Hematopoietic multipotent progenitor cell treated with erythropoietin and hydrocortisone succinate and interleukin-3 and kit ligand, for 15 days (in vitro differentiated cells): ENCODE measurements at places on chromosomes 11 and 22.

DNA sequence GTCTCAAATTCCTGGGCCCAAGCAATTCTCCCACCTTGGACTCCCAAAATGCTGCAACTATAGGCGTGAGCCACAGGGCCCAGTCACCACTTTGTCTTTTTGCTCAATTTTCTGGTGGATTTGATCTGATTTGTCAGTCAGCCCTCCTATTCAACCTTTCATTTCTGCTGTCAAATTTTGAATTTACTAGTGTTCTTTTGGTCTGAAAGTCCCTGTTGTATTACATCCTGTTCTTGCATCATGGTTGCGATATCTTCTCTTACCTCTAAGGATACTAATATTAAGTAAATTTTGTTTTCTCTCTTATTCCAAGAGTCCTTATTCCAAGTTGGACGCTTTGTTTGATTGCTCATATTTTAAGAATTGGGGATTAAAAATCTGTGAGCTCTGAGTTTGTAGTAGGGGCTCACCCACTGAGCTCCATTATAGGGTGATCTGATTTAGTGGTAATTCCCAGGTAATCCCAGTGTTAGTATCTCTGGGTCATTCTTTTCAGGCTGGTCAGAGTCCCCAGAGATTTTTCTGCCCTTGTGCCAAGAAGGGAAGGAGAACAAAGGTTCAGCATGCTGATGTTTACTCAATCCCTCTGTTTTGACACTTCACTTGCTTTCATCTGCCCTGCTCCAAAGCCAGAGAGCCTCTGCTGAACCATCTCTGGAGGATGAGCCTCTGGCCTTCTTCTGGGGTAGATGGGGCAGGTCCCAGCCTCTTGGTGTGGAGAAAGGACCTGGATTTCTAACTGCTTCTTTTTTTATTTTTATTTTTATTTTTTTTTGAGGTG is 10.0 kb downstream of the UPB1 start:
- no peak for DNase-seq

GRCh38 chr22:37197451-37198257 is 9.6 kb upstream of the C1QTNF6 start:
- DNase-seq, result no peak

- DNase-seq, result no peak
Observed at GRCh38 chr22:47457021-47457420, 694.6 kb downstream of the TBC1D22A start.

GRCh38 chr11:19467904-19468303 is 227.2 kb upstream of the E2F8 start:
- no peak for DNase-seq

DNA sequence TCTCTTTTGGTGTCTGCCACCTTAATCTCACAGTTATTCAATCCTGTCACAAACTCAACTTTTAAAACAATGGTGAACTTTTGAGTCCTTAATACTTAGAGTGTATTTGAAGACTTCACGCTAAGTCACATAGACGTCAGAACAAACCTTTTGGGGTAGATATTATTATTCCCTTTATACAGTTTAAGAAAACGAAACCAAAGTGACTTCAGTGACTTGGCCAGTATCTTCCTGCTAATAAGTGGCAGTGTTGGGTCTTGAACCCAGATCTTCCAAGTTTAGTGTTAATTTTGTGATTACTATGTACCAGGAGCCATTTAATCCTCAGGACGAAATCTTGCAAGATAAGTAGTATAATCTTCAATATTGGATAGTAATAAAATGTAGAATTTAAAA is 691 bp downstream of the CEP295 start:
- DNase-seq, result peak; percentile 45

- no peak for DNase-seq
Observed at GRCh38 chr22:26462641-26463040, 20.9 kb downstream of the HPS4 start.

DNA sequence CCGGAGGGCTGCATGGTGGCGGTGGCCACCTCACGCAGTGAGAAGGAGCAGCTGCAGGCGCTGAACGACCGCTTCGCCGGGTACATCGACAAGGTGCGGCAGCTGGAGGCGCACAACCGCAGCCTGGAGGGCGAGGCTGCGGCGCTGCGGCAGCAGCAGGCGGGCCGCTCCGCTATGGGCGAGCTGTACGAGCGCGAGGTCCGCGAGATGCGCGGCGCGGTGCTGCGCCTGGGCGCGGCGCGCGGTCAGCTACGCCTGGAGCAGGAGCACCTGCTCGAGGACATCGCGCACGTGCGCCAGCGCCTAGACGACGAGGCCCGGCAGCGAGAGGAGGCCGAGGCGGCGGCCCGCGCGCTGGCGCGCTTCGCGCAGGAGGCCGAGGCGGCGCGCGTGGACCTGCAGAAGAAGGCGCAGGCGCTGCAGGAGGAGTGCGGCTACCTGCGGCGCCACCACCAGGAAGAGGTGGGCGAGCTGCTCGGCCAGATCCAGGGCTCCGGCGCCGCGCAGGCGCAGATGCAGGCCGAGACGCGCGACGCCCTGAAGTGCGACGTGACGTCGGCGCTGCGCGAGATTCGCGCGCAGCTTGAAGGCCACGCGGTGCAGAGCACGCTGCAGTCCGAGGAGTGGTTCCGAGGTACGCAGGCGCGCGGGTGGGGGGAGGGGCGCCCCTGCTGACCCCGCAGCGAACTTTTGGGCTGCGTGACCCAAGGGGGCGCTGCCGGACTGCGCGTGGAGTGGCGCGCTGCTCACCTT is 670 bp downstream of the NEFH start:
- DNase-seq, result no peak

DNA sequence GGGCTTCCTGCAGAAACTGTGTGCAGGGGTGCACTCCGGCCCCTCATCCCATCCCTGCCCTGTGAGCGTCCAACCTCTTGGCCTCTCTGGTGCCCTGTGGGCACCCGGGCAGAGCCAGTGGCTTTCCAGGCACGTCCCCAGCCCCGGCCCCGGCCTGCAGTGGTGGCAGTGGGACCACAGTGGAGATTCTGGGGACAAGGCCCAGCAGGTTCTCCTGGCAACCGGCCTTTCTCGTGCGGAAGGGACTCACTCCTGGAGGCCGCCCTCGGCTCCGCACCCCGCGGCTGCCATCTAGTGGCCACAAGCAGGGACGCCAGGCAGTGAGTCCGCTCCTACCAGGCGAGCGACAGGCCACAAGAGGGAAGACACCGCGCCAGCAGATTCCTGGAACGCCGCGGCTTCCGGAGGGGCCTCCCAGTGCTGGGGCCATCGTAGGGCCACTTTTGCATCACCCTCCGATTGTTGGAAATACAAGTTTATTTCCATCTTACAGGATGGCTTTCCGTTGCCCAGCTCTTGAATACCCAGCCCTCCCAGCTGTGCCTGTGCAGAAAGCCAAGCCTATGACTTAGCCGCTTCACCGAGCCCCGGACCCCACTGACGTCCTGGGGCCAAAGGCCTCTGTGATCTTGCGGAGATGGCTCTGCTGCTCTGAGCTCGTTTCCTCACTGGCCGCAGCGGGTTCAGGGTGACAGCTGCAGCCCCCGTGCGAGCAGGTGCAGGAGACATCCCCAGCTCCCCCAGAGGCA is 357.3 kb downstream of the CTTN start:
- DNase-seq, result peak; percentile 66

GRCh38 chr11:96086111-96086510 is 162.2 kb upstream of the MTMR2 start:
- no peak for DNase-seq

- no peak for DNase-seq
Observed at GRCh38 chr11:92329646-92330045, 105.0 kb downstream of the FAT3 start.

DNA sequence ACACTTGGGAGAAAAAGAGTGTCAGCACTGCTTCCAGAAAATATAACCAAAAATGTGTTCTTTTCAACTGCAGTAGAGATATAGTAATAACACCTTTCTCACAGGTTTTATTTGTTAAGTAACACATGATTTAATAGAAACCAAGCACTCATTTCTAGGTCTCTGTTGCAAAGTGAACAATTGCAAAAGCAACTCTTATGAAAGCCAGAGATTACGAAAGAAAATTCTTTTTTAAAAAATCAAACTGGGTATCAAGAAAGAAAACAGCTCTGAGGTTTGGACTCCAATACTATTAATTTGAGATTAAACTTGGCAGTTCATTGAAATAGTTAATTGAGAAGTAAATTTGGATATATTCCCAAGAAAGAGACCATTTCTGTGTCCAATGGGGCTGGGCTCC is 9.8 kb upstream of the XKR3 start:
- no peak for DNase-seq

- DNase-seq, result no peak
Observed at GRCh38 chr11:17746096-17746495, 11.5 kb downstream of the KCNC1 start.
